ENCODE measurements at places on chromosomes 1 and 21.

DNA sequence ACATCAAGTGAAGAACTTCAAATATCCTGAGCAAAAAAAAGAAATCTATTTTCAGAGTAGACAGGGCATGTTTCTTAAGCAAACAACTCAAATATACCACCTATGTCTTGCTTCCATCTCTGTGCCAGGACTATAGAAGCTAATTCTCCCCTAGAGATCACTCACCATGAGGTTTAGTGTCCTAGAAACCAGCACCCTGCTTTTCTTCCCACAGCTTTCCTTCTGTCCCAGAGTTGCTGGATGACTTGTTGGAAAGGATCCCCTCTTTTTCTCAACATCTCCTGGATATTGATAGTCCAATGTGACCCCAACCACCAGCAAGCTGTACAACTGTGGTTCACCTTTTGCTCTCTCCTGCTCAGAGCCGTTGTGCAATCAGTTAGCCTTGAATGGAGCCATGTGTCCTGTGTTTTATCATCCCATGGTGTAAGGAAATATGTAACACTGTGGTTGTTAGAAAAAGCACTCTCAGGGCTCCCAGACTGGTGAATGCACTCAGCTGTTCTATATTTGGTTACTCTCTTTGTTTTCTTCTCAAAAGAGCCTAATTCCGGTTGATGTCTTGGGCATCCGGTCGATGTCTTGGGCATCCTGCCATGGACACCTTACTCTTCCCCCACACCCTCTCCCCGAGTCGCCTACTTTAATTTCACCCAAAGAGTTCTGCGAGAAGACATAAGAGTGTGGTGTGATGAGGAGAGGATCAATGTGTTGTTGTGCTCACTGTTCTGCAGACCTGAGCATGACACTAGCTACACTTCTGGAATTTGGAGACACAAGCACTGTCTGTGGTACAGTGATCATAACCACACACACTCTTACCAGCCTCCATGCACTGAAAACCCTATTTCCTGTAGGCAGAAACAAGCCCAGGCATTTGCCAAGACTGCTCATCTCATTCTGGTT, 1.7 kb downstream of the TNFSF4 start:
- no peak for DNase-seq

- DNase-seq, result peak; percentile 92
These were observed 805.3 kb downstream of the USP25 start for GRCh38 chr21:16535102-16535422.

- DNase-seq, result no peak
These were observed 16.0 kb upstream of the CHIA start for GRCh38 chr1:111274653-111275052.

DNA sequence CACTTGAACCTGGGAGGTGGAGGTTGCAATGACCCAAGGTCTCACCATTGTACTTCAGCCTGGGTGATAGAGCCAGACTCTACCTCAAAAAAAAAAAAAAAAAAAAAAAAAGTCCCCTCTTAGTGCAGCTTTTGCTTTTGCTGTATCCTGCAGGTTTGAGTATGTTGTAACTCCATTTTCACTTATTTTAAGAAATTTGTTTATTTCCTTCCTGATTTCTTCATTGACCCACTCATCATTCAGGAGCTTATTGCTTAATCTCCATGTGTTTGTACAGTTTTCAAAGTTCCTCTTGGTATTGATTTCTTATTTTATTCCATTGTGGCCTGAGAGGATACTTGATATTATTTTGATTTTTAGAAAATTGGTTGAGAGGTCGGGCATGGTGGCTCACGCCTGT, 50.9 kb upstream of the AK4 start:
- DNase-seq, result no peak

DNA sequence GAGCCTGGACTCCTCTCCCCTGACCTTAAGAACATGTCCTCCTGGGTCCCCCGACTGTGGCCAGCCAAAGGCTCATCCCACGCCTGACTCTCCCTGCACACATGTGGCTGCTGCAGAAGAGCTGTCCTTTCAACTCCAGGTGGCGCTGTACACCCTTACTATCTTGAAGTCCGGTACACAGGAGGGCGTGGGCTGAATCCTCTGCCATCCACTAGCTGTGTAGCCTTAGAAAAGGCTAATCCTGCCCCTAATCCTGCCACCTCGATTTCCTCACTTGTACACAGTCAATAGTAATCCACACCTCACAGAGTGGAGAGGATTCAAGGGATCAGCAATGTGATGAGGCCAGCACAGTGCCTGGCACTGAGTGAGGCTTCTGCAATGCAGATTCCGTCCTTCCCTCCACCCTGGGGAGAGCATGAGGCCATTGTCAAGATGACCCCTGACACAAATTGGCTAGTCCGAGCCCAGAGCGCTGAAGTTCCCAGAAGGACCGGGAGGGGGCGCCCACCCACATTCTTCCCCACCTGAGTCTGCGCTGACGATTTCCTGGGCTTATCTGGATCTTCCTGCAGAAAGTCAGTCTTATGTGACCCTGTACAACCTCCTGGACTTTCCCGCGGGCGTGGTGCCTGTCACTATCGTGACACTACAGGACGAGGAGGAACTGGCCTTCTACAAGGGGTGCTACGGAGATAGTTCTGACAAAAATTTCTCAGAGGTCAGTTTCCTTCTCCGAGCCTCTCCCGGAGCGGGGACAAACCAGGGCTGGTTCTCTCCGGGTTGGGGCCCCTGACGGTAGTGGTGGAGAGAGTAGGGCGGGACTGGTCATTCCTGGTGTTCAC, 47.1 kb upstream of the DMBX1 start:
- peak; percentile 58 for DNase-seq

- DNase-seq, result no peak
These were observed 9.4 kb downstream of the SELP start for GRCh38 chr1:169620565-169620964.

- no peak for DNase-seq
These were observed 10.9 kb upstream of the CDK11B start for GRCh38 chr1:1669468-1670440.
